Stimulated activated CD8-positive, alpha-beta memory T cell treated with anti-CD3 and anti-CD28 coated beads, Interleukin-2, amount 100 ng/mL, for 1 hour (primary cell): ENCODE measurements at places on chromosomes 16 and 17.
A peak's percentile ranks its signal among the peaks of the same experiment; 100 is the strongest.

GRCh38 chr17:79192503-79193351 lies 118.1 kb downstream of the ENGASE start:
- DNase-seq, result peak; percentile 4

DNA sequence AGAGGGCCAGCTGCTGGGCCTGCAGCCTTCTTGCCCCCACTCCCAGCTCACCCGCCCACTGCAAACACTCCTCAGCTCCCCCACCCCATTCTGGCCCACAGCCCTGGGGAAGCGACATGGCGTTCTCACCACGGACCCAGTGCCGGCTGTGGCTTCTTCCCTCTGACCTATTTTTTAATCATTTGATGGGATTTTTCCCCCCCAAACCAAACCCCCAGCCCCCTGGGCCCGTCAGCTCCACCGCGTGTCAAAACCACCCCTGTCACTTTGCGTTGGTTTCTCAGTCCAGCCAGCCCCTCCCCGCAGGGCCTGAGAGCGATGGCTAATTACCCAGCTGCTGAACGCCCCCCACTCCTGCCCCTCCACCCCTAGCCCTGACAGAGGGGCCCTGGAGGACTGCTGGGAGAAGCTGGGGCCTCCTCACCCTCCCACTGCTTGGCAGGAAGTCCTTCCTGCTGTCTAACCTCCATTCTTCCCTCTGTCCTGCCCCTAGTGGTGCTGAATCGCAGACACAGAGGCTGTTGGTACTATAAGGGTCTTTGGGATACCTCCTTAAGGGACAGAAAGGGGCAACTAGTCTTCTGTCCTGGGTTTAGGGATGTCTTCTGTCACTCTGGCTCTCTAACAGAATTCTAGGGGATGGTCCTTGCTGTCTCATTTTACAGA lies 7.5 kb upstream of the TBX21 start:
- no peak for DNase-seq

- DNase-seq, result no peak
These were observed 27.3 kb upstream of the SMG1 start for GRCh38 chr16:18953547-18953946.

DNA sequence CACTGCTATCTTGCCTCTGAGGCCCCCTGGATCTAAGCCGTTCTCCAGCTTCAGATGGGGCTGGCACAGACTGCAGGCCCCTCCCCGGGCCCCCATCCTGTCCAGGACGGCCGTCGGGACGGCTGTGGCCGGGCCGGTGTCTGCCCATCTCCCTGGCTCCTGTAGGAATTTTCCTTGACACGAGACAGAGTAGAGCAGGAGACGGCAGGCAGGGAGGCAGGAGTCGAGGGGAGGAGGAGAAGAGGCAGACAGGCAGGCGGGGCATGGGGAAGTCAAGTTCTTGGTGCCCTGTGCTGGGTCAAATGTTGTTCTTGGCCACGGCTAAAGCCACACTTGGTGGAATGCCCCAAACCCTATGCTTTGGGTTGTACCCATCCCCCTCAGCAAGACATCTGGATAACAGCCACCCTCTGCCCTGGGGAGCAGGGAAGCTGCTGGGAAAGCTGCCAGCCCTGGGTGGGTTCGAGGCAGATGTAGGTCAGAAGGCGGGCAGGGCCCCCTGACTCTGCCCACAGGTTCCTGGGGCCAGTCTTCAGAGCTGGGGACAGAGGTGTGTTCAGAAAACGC lies 4.0 kb downstream of the C1QTNF1 start:
- DNase-seq, result no peak

DNA sequence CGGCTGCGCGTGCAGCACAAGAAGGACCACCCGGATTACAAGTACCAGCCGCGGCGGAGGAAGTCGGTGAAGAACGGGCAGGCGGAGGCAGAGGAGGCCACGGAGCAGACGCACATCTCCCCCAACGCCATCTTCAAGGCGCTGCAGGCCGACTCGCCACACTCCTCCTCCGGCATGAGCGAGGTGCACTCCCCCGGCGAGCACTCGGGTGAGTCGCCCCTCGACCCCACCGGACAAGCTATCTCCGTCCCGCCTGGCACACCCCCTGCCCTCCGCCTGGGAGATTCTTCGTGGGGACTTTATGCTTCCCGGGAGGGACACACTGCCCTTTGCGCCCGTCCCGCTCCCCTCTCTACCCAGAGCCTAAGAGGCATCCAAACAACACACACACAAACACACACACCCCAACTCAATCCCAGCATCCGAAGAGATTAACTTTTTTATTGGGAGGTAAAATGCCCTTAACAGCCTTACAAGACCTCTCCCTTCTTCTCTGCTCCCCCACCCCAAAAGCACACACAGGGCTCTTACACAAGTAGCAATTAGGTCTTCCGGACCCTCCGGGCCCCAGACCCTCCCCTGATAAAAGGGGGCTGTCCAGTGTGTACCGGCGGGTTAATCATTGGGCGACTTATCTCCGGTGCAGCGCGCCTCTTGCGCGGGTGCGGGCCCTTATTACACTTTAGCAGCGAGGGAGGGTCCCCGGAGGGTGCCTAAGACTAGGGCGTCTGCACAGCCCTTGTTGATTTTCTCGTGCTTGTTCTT lies 2.1 kb downstream of the SOX9 start:
- no peak for DNase-seq

GRCh38 chr17:15957206-15957605 lies 12.3 kb downstream of the ADORA2B start:
- no peak for DNase-seq

DNA sequence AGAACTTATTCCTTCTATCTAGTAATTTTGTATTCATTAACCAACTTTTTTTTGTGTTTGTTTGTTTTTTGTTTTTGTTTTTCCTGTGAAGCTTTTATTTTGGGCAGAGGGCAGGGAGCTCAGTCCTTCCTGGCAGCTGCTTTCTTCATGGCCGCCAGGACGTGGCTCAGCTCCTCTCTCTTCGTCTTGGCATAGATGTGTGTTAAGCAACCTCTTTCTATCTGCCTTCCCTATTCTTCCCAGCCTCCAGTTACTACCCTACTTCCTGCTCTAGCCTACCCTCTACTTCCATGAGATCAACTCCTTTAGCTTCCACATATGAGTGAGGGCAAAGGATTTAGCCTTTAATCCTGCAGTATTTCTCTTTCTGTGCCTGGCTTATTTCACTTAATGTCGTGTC lies 8.2 kb upstream of the BRD7 start:
- DNase-seq, result no peak

- DNase-seq, result no peak
These were observed 18.9 kb downstream of the ARHGAP17 start for GRCh38 chr16:24996301-24996700.

DNA sequence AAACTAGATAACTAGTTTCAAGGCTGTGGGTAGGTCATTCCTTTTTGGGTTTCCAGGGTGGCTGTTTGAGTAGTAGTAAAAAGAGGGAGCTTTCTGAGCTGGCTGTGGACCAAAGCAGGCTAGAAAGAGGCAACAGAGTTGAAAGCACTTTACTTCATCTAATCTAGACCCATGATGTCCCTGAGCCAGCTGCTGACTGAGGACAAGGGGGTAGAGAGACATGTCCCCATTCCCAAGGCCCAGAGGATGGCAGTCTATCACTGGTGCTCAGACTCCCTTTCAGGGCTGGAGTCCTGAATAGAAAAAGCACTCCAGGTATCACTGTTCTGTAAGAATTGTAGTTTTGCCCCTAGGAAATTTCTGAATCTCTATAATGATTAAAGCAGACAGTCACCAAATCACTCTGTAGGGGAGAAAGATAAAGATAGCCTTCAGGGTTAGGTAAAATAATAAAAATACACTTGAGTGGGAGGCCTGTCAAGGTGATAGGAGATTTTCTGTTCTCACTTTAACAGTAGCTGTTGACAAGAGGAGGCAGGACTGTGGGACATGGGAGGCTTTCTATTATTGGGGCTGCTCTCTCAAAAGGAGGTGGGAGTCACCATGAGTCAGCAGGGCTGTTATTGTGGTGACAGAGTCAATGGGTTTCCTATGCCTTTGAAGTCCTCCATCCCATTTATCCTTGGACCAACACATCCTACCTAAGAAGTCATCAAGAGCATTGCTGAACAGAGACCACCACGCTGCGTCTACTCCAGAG lies 190.2 kb upstream of the MPHOSPH6 start:
- DNase-seq, result no peak

- no peak for DNase-seq
These were observed 12.9 kb downstream of the PRSS22 start for GRCh38 chr16:2845116-2845515.

GRCh38 chr16:75272097-75272551 lies 20.7 kb upstream of the BCAR1 start:
- DNase-seq, result no peak

DNA sequence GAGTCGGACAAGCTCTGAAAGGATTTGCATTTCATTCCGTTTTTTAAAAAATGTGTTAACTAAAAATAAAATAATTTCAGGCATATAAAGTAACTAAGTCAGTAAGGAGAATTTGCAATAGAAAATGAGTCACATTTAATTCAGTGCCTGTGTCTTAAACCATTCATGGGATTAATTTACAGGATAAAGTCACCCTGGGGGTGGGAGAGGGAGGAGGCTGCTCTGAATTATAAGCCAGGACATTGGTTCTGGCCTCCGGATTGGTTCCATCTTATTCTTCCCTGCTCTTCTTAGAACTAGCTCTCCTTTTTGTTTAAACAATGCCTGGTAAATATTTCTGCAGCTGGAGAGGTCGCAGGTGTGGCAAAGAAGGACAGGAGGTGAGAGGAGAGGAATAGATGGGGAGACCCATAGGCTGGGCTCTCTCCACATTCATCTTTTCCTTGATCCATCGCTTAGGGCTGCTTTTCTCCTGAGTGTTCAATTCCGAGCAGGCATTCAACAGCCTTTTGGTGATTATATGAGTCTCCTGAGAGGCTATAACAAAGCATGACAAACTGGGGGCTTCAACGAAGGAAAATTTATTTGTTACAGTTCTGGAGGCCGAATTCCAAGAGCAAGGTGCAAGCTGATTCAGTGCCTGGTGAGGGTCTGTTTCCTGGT lies 319.2 kb downstream of the PHKB start:
- no peak for DNase-seq

DNA sequence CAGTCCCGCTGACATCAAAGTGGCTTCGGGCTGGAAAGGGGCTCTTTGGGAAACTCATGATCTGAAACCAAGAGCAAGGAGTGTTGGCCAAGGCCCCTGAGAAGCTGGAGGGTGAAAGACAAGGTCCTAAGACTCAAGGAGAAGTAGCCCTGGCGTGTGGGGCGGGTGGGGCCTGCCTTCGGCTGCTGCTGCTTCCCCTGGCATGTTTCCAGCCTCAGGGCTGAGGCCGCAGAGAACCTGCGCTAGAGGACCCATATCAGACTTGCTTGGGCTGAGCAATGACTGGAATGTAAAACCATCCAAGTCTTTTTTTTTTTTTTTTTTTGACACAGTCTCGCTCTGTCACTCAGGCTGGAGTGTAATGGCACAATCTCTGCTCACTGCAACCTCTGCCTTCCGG lies 67.5 kb upstream of the GCSH start:
- no peak for DNase-seq

DNA sequence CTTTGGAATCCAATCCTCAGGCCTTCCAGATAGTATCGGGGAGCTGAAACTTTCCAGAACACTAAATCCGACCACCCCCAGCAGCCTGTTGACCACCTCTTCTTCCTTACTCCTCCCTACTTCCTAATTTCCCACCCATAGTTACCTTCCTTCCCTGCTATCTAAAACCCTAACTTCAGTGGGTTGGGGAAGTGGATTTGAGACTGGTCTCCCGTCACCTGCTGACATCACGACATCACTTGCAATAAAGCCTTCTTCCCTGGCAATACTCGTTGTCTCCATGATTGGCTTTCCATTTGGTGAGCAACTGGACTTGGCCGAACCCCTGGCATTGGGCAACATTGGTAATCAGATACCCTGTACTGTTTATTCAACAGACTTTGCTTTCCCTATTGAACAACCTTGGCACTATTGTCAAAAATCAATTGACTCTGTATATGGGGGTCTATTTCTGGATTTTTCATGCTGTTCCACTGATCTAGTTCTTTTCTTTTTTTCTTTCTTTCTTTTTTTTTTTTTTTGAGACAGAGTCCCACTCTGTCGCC lies 11.8 kb upstream of the FOXK2 start:
- no peak for DNase-seq

GRCh38 chr17:78240012-78240655 lies 8.7 kb downstream of the TMEM235 start:
- DNase-seq, result no peak

DNA sequence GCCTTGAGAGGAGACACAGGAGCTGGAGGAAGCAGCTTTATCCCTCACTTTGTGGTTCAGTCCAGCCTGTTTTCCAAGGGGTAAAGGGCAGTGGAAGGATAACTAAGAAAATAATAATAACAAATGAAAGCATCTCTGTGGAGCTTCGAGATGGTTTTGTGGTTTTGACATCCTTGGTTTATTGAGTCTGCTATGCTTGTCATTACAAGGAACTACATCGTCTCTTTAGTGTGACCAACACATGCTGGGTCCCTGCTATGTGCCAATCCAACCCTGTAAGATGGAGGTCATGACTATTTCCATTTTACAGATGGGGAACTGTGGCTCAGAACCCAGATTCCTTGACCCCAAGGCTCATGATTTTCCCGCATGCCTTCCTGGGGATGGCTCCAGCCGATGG lies 124.8 kb downstream of the MRM1 start:
- no peak for DNase-seq

DNA sequence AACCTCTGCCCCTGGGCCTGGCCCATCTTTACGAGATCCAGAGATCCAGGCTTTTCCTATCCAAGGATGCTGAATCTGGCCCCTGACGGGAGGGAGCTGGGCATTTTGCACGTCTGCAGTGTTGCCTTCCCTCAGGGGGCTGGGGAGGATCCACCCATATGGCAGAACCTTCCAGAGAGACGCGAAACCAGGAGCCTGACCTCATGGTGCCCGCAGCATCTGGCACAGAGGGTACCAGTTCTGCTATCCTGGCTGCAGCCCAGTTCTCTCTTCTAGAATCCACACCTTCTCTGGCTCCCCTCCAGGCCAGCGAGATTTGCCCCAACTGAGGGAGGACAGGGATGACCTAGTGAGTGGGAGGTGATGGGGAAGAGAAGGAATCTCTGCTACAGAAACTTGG lies 20.5 kb upstream of the ZNF652 start:
- no peak for DNase-seq

GRCh38 chr17:46733837-46734475 lies 84.5 kb downstream of the WNT3 start:
- no peak for DNase-seq

GRCh38 chr17:71792966-71793365 lies 327.9 kb upstream of the SOX9 start:
- no peak for DNase-seq

DNA sequence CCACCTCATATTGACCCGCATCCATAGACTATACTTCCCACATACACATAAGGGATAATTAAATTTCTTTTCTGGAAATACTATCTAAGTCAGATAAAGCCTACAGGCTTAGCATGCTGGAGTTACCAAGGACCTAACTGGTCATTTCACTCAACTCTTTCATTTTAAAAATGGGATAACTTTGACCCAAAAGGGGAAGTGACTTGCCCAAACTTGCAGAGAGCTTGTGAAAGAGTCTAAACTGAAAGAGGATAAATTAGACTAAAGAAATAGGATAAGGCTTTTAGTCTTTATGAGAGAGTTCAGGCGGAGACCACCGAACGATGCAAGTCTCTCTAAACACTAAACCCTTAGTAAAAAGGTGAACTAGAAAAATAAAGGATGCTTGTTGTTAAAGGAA lies 3.9 kb upstream of the KRT33A start:
- DNase-seq, result no peak
